Stimulated activated CD4-positive, alpha-beta T cell treated with anti-CD3 and anti-CD28 coated beads, Interleukin-15, amount 100 ng/mL, for 1 hour (primary cell): ENCODE measurements at places on chromosomes 1 and 21.

DNA sequence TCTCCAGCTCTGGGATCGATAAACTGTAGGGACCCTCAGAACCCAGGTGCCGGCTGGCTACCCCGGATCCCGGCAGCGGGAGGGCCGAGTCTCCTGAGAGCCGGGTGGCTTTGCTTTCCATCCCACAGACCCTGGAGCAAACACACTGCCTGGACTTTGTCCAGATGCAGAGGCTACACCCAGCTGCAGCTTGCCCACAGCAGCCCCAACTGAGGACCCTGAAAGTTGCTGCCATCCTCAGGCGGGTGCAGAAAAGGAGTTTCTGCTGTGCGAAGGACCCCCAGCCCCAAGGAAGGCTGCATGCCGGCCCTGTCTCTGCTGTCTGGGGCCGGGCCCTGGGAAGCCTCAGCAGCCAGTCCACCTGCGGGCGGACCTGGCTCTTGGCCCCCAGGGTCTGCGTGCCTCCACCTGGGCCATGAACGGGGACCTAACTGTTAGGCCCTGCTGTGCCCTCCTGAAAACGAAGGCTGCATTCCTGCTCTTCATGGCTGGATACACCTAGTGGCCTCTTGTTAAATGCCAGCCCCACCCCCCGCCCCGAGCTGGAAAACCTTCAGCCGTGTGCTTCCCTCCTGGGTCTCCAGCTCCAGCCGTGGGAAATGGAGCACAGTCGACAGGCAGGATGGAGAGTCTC lies 97.5 kb upstream of the ARHGEF16 start:
- no peak for DNase-seq

DNA sequence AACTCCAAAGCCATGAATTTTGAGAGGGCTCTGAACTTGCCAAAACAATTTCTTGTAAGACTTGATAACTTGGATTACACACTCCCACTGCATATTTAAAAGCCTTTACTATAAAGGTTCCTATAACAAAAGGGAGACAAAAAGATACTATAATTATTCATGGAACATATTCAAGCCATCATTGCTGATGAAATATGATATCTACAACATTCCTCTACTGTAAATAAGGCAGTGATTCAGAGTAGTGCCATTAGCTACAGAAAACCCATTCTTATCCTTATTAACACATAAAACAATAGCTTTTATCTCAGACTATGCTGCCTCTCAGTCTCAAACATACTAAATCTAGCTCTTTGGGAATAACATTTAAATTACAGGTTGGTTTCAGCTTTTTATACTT lies 675.5 kb upstream of the CXADR start:
- DNase-seq = no peak

DNA sequence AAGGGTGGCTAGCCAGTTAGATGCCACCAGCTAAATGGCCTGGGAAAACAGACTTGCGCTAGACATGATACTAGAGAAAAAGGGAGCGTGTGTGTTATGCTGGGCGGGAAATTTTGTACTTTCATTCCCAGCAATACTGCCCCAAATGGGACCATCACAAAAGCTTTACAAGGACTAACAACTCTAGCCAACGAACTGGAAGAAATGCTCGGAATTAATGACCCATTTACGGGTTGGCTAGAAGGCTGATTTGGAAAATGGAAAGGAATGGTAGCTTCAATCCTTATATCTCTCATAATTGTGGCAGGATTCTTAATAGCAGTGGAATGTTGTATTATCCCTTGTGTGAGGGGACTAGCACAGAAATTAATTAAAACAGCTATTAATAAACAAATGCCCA lies 27.9 kb upstream of the ZNF496 start:
- no peak for DNase-seq

GRCh38 chr1:53561503-53562105 lies 102.4 kb downstream of the DMRTB1 start:
- DNase-seq = no peak

DNA sequence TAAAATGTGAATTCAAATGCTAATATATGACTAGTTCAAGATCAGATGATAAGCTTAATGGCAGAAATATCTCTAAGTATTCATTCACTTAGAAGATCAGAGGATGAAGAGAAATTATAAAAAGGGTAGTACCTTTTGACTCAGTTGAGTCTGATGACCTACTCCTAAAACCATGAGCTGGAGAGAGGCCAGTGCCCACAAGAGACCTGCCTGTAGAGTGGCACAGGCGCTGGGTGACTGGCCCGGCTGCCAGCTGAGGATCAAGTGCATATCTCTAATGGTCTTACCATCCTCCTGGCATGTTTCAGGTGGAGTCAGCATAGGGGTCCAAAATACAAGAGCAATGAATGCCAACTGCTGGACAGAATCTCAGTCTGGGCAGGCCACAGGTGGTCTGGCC lies 14.1 kb downstream of the DDAH1 start:
- DNase-seq = no peak

- no peak for DNase-seq
These were observed 43.4 kb downstream of the VANGL1 start for GRCh38 chr1:115685029-115685705.

DNA sequence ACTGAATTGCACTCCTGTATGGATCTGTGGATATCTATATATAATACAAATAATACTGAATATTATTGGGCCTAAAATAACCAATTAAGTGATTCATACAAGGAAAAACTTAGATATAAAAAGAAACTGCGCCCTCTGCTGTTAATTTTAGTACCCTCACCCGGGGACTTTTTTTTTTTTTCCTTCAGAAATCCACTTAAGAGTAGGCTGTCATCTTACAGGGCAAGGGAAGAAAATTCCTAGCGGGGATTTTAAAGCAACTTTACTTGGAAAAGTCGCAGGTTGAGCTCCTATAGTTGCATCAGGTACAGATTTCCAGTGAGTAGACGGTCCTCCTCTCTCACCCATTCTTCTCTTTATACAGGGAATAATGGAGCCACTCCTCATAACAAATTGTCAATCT lies 1.3 kb downstream of the NTNG1 start:
- DNase-seq = no peak

- no peak for DNase-seq
These were observed 34.1 kb downstream of the VTCN1 start for GRCh38 chr1:117176579-117176978.

GRCh38 chr1:179369751-179370341 lies 4.1 kb downstream of the AXDND1 start:
- DNase-seq = no peak

GRCh38 chr1:200302921-200303290 lies 106.9 kb downstream of the ZNF281 start:
- DNase-seq = no peak

DNA sequence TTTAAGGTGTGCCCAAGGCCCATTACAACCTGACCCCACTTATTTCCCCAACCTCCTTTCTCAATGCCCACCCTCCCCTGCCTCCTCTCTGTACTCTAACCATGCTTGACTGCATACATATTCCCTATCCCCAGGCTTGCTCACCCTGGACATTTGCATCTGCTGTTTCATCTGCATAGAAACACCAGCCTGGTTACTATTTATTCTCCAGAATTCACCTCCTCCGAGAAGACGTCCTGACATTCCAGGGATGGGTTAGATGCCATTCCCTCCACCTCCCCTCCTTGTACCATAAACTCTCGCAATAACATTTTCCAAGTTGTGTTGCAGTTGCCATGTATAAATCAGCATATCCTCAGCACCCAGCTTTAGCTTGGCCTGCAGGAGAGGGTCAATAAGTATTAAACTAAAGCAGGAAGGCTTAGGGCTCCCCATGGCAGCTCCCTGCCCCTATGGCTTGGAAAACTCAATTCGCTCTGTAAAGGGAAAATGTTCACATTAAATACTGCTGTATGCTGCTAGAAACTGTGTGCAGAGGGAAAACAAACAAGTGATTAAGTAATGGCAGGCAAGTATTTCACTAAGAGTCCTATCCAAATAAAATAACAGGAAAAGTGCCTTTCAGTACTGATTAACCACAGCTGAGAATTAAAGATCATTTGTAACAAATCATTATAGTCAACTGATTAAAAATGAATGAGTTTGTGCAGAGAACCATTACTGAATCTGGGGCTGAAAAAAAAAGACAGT lies 202.3 kb downstream of the TNR start:
- DNase-seq = no peak

GRCh38 chr1:62905309-62905708 lies 121.4 kb downstream of the ATG4C start:
- DNase-seq = no peak

DNA sequence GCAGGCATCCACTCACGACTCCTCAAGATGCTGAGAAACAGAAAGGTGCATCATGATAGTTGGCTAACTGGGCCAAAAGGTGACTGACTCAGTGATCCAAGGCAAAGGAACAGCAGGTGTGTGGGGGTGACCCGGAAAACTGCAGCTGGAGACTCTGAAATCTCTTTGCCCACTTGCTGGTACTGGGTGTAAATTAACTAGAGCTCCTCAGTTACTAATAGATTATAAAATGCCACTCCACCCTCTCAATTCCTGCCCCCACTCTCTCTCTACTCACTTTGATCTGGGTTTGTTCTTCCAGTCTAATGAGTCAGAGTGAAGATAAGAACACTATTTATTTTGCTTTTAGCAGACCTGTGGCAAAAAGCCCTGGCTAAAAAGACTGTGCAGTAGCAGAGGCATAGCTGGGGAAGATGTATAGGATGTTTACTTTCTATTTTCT lies 7.2 kb upstream of the PIGC start:
- DNase-seq = no peak

GRCh38 chr1:204574016-204574864 lies 58.0 kb downstream of the MDM4 start:
- DNase-seq = no peak

DNA sequence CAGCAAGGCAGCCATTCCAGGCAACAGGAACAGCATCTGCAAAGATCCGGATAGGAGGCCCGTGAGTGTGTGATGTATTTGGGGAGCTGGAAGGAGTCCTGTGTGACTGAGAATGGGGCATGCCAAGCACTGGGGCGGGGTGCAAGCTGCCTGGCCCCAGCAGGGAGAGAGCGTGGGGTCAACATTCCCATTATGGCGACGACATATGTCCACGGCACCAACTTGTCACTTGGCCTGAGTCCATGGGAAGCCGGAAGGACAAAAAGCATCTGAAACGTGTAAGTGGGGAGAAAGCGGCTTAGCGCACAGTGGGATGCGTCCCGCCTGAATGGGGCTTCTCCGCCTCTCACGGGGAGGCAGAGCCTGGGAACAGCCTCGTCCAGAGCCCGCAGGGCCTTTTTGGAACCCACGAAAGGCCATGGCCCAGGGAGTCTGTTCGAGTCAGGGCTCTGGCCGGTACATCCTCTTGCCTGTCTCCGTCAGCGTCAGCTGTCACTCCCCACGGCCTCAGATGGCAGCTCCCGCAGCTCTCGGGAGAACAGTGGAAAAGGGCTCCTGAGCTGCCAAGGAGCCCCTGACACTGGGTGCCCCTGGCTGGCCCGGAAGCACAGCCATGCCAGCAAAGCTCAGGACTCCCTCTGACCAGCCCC lies 12.4 kb downstream of the EPHB2 start:
- no peak for DNase-seq

- no peak for DNase-seq
These were observed 7.6 kb upstream of the MX1 start for GRCh38 chr21:41418393-41418792.

DNA sequence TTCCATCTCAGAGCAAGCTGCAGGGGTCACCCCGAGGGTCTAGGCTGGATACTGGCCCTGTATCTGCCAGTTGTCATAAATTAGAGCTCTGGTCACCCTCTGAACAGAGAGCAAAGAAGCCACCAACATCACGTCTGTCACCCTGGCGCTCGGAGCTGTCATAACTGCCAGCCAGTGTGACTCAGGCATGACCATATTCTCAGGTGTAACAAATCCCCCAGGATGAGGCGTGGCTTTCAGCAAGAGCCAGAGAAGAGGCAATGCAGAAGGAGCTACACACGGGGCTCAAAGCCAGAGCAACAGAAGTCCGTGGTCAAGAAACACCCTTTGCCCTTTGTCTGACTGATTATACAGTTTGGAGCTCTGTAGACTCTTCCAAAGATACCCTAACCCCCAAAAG lies 40.0 kb downstream of the PRAMEF20 start:
- no peak for DNase-seq

DNA sequence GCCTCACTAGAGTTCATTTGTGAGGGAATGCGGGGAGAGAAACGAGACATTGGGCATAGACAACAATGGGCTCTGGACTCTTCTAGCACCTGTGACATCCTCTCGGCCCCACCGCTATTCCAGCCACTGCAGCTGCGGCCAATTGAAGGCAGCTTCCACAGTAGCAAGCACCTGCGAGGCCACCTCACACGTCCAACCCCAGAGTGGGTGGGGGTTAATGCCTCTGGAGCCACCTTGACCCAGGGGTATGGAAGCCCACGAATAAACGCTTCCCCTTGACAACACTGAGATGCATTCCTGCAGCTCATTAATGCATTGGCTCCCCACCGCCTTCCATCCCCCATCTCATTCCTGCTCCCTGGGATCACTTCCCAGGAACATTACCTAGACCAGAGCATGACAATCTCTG lies 104.4 kb downstream of the GLIS1 start:
- no peak for DNase-seq

DNA sequence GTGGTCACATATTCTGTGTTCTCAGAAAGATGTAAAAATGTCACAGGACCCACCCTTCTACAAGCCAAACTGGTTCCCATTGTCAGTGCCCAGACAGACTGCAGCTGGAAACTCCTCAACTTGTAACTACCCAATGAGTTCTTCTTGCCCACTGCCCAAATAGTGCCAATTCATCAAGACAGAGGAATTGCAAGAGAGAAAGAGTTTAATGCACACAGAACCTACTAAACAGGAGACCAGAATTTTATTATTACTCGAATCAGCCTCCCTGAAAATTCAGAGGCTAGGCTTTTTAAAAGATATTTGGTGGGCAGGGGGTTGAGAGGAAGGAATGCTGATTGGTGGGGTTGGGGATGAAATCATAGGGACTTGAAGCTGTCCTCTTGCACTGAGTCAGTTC lies 184.1 kb downstream of the URB2 start:
- no peak for DNase-seq

DNA sequence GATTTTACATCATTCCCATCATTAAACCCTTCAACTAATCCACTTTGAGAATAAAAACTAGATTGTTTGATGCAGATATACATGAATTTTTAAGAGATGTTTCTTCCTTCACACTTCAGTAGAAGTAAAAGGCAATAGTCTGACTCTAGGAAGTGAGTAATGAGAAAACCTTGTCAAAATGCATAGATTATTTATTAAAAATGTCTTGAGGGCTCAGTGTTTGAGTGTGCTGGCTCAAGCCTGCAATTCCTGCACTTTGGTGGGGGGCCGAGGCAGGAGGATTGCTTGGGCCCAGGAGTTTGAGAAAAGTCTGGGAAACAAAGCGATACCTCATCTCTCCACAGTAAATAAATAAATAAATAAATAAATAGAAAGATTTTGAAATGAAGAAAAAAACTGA lies 177.1 kb downstream of the NEGR1 start:
- no peak for DNase-seq

- no peak for DNase-seq
These were observed 74.0 kb upstream of the ZBTB18 start for GRCh38 chr1:243977094-243977493.
